Right ventricle myocardium inferior (tissue), 1 donor: ENCODE measurements at places on chromosomes 12 and 14. TPM values are rescaled to one million over a fixed set of nuclear protein-coding genes. Genes with fewer than 3 reads are reported as not detected.

DCP1B gene
- 2.4 TPM for total RNA-seq

- DNase-seq: no peak
These were observed at the start of gene NINJ2 for GRCh38 chr12:663293-663871. Gene NINJ2, minus strand, starts transcription at chr12:663445. Its CDS starts 85 bp downstream, at chr12:663360.

- DNase-seq: peak; percentile 83
These were observed 92.7 kb downstream of the NCOR2 start for GRCh38 chr12:124474709-124475108.

GRCh38 chr14:77869340-77869739 is 69.4 kb downstream of the ADCK1 start:
- no peak for DNase-seq

DNA sequence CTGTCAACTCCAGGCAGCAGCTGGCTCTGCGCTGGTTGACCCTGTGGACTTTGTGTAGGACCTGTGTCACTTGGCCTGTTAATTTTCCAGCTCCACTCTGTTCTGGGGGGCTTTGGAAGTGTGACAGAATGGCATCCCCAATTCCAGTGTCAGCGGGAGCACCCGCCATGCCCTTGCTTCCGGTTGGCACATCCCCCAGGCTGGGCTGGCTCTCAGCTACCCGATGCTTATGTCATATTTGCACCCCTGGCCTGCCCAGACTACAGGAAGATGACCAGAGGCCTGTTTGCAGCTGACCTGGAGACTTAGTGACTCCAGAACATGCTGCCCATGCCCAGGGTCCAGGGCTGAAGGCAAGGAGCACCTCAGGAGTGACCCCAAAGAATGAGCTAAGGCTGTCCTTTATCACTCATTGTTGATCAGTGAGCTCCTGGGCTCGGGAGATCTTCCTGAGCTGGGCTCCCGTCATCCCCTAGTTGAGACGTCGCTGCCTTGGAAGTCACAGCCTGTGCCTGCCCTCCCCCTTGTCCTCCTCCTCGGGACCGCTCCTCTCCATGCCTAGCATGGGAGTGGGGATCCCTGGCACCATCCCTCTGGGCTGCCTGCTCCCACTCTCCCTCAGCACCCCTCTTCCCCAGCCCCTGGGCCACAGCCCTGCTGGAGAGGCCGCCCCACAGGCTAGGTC is 163.4 kb upstream of the RTL1 start:
- no peak for DNase-seq
